Stimulated activated CD8-positive, alpha-beta memory T cell treated with anti-CD3 and anti-CD28 coated beads, Interleukin-12 subunit alpha, Interleukin-12 subunit beta, amount 100 ng/mL, for 1 hour (primary cell): ENCODE measurements at places on chromosomes 4 and X.

GRCh38 chr4:175499735-175500352 is 312.2 kb downstream of the GPM6A start:
- no peak for DNase-seq

GRCh38 chrX:23434356-23434884 is 99.8 kb downstream of the PTCHD1 start:
- no peak for DNase-seq

- DNase-seq = no peak
Observed at GRCh38 chr4:27790911-27791310, 930.3 kb downstream of the STIM2 start.

GRCh38 chrX:134718966-134719317 is 60.7 kb upstream of the PLAC1 start:
- DNase-seq = no peak

DNA sequence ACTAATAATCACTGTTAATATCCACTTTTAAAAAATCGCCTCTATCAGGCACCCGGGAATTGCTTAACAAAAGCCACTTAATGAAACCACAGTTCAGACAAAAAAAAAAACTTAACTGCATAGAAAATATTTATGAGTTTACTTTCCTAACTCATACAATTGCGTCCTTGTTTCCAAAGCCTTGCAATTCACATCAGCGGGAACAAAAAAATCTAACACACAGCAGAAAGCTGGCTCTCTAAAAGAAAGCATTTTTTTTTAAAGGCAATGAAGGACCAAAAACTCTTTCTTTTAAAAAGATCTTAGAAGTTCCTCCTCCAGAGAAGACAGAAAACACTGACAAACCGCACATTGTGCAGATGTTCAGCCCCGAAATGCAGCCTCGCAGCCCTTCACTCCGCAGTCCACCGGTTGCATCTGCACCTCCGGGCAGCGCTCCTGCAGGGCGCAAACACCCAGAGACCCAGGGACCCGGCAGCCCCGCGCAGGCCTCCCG is 812 bp downstream of the FAT1 start:
- no peak for DNase-seq
